ENCODE measurements at places on chromosomes 11 and 22.

DNA sequence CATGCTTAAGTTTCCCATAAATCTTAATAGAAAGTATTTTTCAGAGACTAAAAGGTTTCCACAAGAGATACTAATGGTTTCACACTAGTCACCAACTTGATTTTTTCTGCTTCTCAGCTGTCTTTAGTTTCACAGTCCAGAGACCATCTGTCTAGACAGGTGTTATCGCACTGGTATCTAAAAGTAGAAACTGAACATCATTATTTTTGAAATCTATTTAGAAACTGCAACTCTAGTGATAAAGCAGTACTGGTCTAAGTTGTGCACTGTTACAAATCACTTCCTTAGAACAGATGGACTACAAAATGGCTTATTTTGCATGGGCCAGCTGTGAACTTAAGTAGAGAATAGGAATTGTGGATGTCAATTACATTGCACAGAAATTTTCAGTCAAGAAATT is 78.0 kb downstream of the CNTN5 start:
- no peak for DNase-seq

DNA sequence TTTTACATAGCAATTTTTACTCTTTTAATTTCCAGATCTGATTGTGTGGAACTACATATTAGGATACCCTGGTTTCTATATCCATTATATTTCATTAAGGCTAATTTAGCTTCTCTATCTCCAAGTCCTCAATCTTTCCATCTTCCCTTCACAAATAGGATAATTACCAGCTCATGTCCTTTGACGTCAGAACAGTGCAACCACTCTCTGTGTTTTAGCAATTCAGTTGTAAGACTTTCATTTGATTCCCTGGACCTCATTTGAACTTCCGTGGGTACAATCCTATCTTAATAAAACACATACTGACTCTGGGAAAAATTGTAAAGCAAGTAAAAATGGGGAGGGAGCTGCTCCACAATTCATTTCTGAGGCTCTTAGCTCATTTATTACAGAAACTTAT is 52.8 kb downstream of the FAM76B start:
- no peak for DNase-seq

- no peak for DNase-seq
Measured at GRCh38 chr11:387193-387793, 6.7 kb upstream of the PKP3 start.

DNA sequence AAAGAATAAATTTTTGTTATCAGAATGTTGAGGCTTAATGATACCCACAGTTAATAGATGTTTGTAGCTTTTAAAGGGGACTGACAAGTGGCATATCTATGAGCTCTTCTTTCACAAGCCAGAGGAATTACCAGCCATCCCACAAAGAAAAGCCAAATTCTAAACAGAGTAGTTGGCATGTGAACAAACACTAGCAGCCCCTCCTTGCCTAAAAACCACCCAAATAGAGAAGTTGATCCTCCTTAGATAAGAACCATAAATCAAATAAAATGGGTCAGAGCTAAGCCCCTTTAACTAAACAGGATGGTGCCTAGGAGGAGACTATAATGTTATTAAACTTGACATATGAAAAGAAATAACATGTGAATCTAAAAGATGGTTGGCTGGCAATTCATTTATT is 11.4 kb downstream of the LPXN start:
- DNase-seq = no peak

GRCh38 chr11:114883472-114883871 is 205.1 kb downstream of the NXPE2 start:
- no peak for DNase-seq

- peak; percentile 44 for DNase-seq
Measured at GRCh38 chr22:46044621-46045458, 67.9 kb upstream of the WNT7B start.

DNA sequence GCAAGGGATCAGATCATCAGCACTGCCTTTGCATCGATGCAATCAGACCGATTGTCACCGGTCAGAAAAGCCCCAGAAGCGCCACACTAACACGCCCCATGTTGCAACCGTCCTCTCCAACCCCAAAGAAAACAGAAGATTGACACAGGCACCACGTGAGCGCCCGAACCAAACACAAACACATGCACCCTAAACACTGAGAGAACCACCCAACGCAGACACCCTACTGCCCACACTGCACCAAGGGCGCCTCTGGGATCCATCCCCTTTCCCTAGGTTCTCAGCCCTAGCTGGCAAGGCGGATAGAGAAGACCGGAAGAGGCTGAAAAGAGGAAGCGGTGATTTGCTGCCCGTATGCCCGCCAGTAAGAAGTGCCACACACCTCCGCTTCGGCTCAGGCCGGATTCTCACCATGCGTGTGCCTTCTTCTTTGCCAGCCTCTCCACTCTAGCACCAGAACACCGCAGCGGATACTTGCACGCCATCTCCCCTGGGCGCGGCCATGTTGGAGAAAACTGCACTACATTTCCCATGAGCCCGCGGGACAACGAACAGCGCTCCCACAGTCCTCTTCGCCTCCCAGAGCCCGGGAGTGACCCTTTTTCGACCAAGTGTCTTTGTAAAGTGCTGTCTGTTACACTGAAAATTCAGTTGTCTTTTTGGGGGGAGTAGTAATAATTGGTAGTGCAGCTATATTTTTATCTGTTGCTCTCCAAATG is at the start of gene ALKBH8:
Gene ALKBH8 (minus strand): TSS at position 517 of the 719 bp plus-strand sequence. CDS start 4,842 bp downstream, outside the sequence.
- peak; percentile 83 for DNase-seq

- no peak for DNase-seq
Measured at GRCh38 chr11:134240592-134240991, 12.6 kb downstream of the THYN1 start.

- peak; percentile 27 for DNase-seq
Measured at GRCh38 chr11:64165481-64165841, 452 bp downstream of the MACROD1 start.

DNA sequence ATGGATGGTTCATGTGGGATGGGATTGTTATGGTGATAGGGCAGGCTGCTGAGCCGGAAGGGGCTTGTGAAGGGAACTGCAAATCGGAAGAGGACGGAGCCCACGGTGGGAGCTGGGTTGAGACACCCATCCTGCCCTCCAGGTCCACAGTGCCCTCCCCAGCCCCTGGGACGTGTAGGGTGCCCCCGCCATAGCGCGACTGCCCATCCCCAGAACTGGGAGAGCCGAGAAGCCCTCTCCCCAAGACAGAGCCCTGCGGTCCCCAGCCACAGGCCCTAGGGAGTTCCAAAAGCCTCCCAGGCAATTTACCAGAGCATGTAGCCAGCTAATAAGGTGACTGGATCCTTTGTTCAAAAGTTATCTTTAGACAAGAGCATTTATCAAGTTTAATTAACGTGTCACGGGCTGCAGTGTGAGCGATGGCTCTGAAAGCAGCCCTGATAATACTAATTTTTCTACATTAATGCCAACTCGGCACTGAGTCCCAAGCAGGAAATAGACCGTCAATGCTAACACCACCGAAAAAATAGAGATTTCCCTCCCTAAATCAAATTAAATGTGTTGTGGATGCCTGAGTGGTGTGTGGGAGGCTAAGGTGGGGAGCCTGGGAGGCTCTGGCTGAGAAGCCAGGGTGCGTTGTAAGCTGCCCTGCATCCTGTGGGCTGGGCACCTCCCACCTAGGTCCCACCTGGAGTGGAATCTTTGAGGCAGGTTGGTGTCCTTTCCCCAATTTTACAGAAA is 76.8 kb upstream of the RTL6 start:
- DNase-seq = no peak

Data from activated naive CD4-positive, alpha-beta T cell treated with Interleukin-2 at 50 U/mL for 16 hours (primary cell).